ENCODE measurements at places on chromosomes 4 and X.

DNA sequence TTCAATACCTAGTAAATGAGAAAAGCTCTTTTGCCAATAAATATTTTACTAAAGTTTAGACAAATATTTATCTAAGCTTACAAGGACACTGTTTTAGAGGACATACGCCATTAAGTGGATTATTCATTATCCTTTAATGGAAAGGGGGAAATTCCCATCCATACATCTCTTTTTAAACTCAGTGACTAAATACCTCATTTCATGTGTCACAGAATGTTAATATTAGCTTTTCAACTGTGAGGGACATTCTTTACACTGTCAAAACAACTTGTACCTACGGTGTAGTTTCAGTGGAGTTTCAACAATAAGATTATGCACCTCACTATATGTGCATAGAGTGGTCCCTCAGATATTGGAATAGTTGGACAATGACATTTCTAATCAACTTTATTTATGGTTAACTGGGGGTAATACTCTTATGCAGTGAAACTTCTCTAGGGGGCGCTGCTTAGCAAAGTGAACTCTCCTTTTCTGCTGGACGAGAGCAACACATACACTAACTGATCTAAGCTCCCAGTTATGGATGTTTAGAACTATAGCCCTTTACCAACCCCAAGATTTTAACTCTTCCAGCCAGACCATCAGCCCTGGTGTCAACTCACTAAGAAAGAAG is 9.7 kb downstream of the HS6ST2 start:
- no peaks in the 10 kb centered on the region for H3K36me3 ChIP-seq
- H3K4me3 ChIP-seq, result no peak overlapping the region
- H3K4me1 ChIP-seq, result no peaks in the 10 kb centered on the region

- H3K4me1 ChIP-seq, result peaks cover 6% of the 10 kb centered on the region
- no peak overlapping the region for H3K27ac ChIP-seq
- H3K4me3 ChIP-seq, result no peak overlapping the region
- H3K27me3 ChIP-seq, result no peaks in the 10 kb centered on the region
- H3K36me3 ChIP-seq, result no peaks in the 10 kb centered on the region
These were observed 94.3 kb upstream of the AFAP1 start for GRCh38 chr4:8033829-8034528.

DNA sequence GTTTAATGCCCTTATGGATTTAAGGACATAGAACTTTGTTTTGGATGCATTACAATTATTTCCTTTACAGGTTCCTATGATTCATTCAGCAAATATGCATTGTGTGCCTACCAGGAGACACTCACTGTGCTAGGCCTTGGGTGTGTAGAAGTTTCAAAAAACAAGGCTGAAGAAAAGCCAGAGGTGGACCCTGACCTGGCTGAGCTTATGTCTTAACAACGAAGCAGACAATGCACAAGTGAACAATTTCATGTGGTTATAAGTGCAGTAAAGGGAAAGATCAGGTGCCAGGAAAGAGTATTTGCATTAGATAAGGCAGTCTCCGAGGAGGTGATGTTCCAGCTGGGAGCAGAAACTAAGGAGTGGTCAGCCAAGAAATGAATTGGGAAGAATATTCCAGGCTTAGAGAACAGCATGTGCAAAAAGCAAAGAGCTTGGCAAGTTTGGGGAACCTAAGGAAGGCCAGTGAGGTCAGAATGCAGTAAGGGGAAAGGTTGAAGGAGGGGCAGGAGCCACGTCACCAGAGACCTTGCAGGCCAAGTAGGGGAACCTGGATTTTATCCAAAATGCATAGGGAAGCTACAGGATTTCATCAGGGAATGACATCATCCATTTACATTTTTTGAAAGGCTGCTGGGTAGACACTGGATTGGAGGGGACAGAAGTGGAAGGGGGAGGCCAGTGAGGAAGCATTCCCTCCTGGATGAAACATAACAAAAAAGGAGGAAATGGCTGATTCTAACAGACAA is 193.6 kb downstream of the SOWAHB start:
- H3K4me1 ChIP-seq, result no peaks in the 10 kb centered on the region
- no peaks in the 10 kb centered on the region for H3K36me3 ChIP-seq
- no peak overlapping the region for H3K27ac ChIP-seq
- H3K27me3 ChIP-seq, result no peaks in the 10 kb centered on the region
- no peak overlapping the region for H3K4me3 ChIP-seq

DNA sequence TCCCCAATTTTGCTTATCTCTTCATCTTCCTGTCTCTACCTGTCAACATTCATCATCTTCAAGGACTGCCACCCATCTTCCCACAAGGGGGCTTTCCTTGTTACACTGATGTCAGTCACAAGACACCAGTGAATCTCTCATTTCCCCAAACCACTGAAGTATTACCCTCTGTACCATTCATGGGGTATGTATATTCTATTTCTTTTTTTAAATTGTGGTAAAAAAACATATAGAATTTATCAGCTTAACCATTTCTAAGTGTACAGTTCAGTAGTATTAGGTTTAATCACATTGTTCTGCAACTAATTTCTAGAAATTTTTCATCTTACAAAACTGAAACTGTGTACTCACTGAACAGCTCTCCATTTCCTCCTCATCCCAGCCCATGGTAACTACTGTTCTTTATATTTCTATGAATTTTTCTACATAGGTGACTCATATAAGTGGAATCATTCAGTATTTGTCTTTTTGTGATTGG is 98.6 kb downstream of the LARP7 start:
- peaks cover 18% of the 10 kb centered on the region for H3K4me1 ChIP-seq
- peak; percentile 23 for DNase-seq
- H3K27ac ChIP-seq, result peak overlapping the region; percentile 72
- no peak overlapping the region for H3K4me3 ChIP-seq

DNA sequence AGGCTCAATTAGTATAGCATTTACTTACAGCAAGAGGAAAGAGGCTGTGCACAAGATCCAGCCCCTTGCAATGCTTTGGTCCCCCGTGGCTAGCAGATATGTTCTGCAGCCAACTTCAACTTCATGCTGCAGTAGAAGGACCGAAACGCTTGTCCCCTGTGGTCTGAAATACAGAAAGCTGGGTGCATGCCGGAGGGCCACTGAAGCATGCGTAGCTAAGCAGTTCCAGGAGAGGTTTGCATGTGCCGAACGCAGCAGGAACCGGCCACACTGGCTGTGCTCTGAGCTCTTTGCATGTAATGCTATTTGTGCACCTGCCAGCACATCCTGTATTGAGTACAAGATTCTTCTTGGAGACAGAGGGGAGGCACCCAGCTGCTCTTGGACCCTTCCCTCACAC is 35.8 kb upstream of the SHISA3 start:
- no peaks in the 10 kb centered on the region for H3K36me3 ChIP-seq

- no peak overlapping the region for H3K27ac ChIP-seq
- H3K4me1 ChIP-seq, result no peaks in the 10 kb centered on the region
- no peaks in the 10 kb centered on the region for H3K27me3 ChIP-seq
- no peaks in the 10 kb centered on the region for H3K36me3 ChIP-seq
These were observed 44.7 kb downstream of the SPATA4 start for GRCh38 chr4:176150704-176151103.

- DNase-seq, result no peak
- H3K4me3 ChIP-seq, result no peak overlapping the region
- no peak overlapping the region for H3K27ac ChIP-seq
- no peaks in the 10 kb centered on the region for H3K4me1 ChIP-seq
- H3K36me3 ChIP-seq, result no peaks in the 10 kb centered on the region
These were observed 115.4 kb upstream of the ESX1 start for GRCh38 chrX:104370089-104370488.

- H3K27ac ChIP-seq, result no peak overlapping the region
- no peaks in the 10 kb centered on the region for H3K4me1 ChIP-seq
- H3K4me3 ChIP-seq, result no peak overlapping the region
- no peaks in the 10 kb centered on the region for H3K36me3 ChIP-seq
- no peak for DNase-seq
- peaks cover 2% of the 10 kb centered on the region for H3K27me3 ChIP-seq
These were observed 172.2 kb downstream of the CCSER1 start for GRCh38 chr4:90299373-90299772.

Data from activated CD4-positive, alpha-beta T cell treated with anti-CD3 and anti-CD28 coated beads for 36 hours (primary cell).